Activated CD4-positive, alpha-beta T cell treated with anti-CD3 and anti-CD28 coated beads for 36 hours (primary cell): ENCODE measurements at places on chromosomes 2 and 18.

GRCh38 chr18:23998820-23999219, 15.7 kb upstream of the TTC39C start:
- no peak for DNase-seq

GRCh38 chr18:41829647-41830516, 125.2 kb upstream of the PIK3C3 start:
- no peak for DNase-seq

- no peak for DNase-seq
Observed at GRCh38 chr18:59884351-59884750, 15.4 kb upstream of the PMAIP1 start.

GRCh38 chr2:199216253-199216652, 241.5 kb downstream of the SATB2 start:
- no peak for DNase-seq

- no peak for DNase-seq
Observed at GRCh38 chr18:54531402-54532065, 59.5 kb upstream of the DYNAP start.

DNA sequence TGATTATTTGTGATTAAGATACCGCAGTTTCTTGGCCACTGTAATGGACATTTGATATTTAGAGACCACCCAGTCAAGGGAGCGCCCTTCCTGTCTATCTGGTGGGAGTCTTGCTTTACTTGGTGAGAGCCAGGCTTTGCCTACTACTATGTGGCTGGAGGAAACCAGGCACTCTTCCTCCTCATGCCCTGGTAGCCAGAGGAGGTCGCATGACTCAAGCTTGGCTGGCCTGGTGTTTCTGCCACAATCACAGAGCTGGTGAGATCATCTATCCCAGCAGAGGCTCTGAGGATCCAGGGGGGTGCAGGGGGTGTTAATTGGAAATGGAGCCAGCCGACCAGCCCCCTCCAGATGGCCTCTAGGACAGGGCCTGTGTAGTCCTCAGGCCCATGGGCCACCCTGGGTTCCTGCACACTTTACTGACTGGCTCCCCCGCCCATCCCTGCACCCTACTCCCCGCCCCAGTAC, 46.8 kb upstream of the BIN1 start:
- DNase-seq = no peak

DNA sequence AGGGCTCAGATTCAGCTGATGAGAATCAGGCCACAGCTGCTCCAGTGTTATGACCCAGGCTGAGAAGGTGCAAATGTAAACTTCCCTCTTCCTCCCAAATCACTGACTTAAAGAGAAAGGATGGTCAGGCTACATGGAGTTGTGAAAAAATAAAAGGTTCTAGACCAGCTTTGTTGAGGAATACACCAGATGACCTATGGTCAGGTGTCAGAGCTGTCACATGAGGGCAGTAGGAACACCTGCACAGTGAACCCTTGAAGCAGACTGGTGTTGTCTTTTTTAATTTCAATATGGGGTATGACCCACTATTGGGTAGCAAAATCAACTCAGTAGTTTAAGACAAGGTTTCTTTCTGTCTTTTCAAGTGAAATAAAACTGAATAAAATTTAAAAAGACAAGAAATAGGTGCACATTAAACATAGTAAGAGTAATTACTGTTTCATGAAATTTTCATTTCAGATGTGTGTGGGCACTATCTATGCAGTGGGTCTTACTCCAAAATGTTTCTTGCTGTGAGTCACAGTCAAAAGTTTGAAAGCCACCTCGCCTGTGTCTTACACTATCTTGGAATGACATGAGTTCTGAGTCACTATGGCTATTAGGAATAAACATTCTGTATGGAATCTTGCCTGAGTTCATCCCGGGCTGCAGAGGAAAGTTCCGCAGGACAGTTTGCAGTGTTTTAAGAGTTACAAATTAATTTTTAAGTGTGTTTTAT, 83.6 kb downstream of the ACVR1 start:
- no peak for DNase-seq

DNA sequence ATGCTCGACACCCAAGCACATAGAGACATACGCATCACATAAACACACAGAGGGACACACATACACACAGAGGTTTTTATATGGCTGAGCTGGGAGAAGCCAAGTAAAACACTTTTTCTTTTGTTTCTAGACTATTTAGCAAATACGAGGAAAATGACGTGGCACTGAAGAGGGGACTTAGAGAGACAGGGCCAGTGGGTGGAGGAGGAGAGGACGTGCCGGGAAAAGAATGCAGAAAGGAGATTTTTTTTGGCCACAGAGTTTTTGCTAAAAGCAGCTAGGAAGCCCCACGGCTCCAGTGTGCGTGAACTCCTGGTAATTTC, 168.5 kb upstream of the KLF7 start:
- DNase-seq = no peak

GRCh38 chr2:177207101-177207500, 5.5 kb upstream of the HNRNPA3 start:
- no peak for DNase-seq

- peak; percentile 9 for DNase-seq
Observed at GRCh38 chr18:11955239-11956029, 25.9 kb upstream of the IMPA2 start.

DNA sequence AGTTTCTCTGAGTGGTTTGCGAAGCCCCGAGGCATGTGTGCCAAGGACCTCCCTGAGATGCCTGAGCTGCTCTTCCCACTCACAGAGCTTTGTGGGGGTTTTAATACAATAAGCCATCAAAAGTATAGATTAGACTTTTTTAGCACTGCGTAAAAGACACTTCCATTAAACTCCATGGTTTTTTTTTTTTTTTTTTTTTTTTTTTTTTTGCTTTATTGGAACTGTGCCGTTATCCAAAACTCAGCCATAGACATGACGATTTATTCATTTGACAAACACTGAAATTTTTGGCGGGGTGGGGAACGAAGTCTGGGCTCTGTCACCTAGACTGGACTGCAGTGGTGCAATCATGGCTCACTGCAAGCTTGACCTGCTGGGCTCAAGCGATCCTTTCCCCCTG, 18.4 kb downstream of the NPPC start:
- DNase-seq = no peak

- peak; percentile 62 for DNase-seq
Observed at GRCh38 chr18:55405893-55406406, 182.0 kb downstream of the TCF4 start.

DNA sequence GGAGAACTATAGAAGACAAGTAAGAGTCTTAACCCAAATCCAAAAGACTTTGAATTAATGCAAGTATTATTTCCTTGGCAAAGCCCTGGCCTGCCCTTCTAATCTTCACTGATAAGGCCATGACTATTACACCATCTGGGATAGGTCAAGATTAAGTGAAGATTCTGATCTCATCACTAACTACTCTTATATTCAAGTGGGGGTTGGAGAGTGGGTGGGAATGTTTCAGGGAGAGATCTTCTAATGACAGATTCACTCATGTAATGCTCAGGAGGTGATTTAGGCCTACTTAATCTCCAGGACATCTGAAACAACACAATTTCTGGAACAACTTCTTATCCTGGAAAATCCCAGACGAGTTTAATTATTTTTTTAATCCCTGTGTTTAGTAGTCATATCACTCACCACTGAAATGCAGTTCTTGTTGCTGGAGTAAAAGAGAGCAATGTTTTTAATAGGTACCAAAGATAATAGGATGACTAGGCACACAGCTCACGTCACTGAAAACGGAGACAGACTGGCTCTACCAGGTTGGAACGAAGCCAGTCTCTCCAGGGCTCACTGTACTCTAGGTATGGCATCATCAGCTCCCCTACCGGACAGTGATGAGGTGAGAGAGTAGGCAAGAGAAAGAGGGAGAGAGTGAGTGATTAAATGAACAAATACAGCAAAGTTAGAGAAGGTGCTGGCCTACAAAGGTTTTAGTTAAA, 133.1 kb downstream of the NCKAP5 start:
- DNase-seq = no peak

- DNase-seq = no peak
Observed at GRCh38 chr2:212926940-212927339, 224.5 kb downstream of the IKZF2 start.

DNA sequence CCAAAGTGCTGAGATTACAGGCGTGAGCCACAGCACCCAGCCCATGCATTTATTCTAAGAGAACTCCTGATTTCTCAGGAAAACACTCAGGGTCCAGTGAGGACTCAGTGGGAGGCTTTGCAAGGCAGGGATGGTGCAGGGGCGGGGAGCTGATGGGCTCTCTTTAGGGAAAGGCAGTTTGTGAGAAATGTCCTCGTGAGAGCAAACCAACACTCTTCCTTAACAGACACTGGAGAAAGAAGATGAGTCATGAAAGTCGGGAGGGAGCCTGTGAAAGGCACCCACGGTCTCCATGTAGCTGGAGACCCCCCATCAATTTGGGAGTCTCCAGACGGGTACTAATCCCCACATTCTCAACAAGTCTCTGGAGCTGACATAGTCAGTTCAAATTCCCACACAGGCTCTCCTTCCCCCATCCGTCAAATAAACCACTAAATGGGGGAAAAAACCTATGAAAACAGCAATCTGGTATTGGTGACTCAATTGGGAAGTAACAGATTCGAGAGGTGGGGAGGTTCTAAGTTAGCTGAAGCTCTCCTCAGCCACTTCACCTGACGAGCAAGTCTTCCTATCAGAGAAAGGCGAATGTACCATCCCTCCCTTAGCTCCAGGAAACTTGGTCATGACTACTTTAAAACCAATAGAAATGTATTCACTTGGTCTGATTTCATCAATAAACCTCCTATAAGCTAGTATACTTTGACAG, 11.0 kb upstream of the CREG2 start:
- DNase-seq = no peak

DNA sequence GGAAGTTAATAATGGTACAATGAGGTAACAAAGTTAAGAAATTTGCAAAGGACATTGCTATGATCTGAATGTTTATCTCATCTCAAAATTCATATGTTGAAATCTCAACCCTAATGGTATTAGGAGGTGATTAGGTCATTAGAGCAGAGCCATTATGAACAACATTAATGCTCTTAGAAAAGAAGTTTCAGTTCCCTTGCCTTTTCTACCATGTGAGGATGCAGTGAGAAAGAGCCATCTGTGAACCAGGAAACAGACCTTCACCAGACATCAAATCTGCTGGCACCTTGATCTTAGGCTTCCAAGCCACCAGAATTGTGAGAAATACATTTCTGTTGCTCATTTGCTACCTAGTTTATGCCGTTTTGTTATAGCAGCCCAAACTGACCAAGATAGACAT, 757.6 kb downstream of the NR4A2 start:
- no peak for DNase-seq

GRCh38 chr2:239870863-239871262, 154.3 kb downstream of the NDUFA10 start:
- no peak for DNase-seq

- DNase-seq = no peak
Observed at GRCh38 chr2:230778350-230779063, 65.9 kb downstream of the CAB39 start.

- peak; percentile 56 for DNase-seq
Observed at GRCh38 chr18:76495006-76495370, at the start of gene ZNF516. ZNF516 (minus strand) TSS chr18:76495242; CDS start chr18:76443054, 52,188 bp downstream.

- DNase-seq = no peak
Observed at GRCh38 chr2:184875212-184875611, 276.9 kb downstream of the ZNF804A start.

DNA sequence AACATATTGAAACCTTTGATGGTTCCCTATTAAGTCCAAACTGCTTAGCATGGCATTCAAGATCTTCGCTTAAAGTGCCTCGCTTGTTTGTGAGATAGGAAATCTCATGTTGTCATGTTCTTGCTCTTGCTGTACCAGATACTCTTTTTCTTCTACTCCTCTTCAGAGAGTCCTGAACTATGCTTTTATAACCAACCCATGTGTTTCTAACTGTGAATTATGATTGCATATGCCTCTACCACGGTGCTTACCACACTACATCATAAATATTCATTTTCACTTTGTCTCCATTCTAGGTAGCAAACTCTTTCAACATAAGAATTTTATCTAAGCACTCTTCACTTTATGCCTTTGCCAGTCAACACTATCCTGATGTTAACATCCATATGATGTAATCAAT, 23.6 kb downstream of the STAT4 start:
- DNase-seq = no peak

GRCh38 chr2:238021327-238021726, 39.5 kb upstream of the SCLY start:
- no peak for DNase-seq

DNA sequence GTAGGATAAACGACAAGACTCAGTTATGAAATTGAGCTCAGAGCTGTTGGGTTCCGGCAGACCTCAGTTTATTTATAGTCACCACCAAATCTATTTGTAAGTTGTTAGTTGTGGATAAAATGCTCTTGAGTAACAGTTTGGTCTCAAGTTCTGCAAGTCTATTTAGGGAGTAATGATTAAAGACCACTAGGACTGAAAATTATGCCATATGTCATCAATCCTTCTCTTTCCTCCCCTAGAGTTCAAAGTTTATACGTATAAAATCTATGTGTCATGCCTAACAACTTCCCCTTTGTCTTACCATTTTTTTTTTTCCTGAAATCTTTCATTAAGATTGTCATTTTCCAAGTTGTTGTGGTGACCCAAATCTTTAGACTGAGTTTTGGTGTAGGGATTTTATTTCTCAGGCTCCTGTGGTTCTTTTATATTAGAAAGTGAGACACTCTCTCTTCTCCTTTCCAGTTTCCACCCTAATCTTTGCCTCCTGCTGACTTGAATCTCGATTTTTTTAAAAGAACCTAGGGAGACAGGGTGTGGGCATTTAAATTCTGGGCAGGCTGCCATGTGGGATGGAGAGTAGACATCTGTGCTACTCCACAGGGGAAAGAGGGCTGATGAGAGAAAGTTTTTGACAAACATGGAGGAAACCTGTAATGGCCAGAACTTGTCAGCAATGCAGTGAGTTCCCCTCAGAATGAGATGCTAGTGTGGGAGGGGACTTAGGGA, 51.0 kb downstream of the LAMA3 start:
- no peak for DNase-seq

GRCh38 chr18:76874642-76875389, 52.5 kb downstream of the ZNF236 start:
- peak; percentile 74 for DNase-seq

DNA sequence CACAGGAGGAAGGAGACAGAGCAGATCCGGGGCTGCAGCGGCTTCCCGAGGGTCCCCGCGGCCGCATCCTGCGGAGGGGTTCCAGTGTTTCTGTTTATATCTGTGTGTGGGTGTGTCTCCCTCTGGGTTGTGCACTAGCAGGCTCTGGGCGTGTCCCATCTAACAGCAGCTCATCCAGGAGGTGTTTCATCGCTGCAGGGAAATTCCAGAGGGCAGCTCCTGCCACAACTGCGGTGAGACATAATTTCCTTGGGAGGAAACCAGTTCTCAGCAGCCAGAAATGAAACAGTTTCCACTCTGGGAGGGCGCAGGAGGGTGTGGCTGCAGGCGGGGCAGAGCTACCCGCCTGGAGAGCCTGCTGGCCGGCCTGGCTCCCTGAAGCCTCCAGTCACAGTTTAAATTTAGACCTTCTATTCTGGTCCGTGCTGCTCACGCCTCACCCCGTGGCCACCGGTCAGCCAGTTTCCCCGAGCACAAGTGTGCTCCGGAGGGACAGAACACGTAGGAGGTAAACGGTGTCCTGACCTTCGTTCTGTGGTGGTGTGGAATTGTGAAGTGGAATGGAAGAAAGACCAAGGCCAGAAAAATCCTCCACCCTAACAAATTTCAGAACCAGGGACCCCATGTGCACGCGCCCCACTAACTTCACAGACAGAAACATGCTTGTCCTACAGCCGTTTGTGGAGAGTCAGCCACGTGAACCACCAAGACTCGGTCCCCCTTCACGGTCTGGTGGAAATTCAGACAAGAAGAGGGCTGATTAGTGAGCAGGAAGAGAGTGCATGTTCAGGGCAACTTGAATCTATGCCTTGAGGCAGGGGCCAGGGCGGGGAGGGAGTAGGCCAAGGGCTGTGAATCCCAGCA, 50.2 kb downstream of the TEX44 start:
- peak; percentile 85 for DNase-seq

- DNase-seq = no peak
Observed at GRCh38 chr2:55986700-55987440, 63.3 kb upstream of the EFEMP1 start.

GRCh38 chr18:69840445-69840844, 107.2 kb downstream of the CD226 start:
- DNase-seq = no peak
